Adrenal gland (tissue), 19 donors: ENCODE measurements at places on chromosomes 6 and 20. TPM values are rescaled to one million over a fixed set of nuclear protein-coding genes. Genes with fewer than 3 reads are reported as not detected.

Gene SEMG1
- not detected for total RNA-seq

Gene ZSCAN9
- 1.8 TPM for total RNA-seq

Gene LINC00237
- not detected for total RNA-seq

Gene ZNF165
- 0.83 TPM for total RNA-seq

Gene VNN1
- total RNA-seq: 0.52 TPM

Gene GPR63
- 1.1 TPM for total RNA-seq

Gene SMIM8
- 17.7 TPM for total RNA-seq

Gene EYA4
- total RNA-seq: 1.5 TPM

Gene FNDC1
- total RNA-seq: 0.81 TPM

GRCh38 chr6:131060311-131060710 lies 2.7 kb downstream of the EPB41L2 start:
- H3K4me1 ChIP-seq: peaks cover 4% of the 10 kb centered on the region
- H3K27me3 ChIP-seq: no peaks in the 10 kb centered on the region
- no peaks in the 10 kb centered on the region for H3K36me3 ChIP-seq
- no peak overlapping the region for H3K4me3 ChIP-seq
- DNase-seq: no peak

- no peak overlapping the region for H3K27ac ChIP-seq
- no peaks in the 10 kb centered on the region for H3K27me3 ChIP-seq
- no peaks in the 10 kb centered on the region for H3K36me3 ChIP-seq
Observed at GRCh38 chr6:89098461-89098860, 17.9 kb downstream of the PNRC1 start.

- no peak overlapping the region for H3K27ac ChIP-seq
- no peaks in the 10 kb centered on the region for H3K4me1 ChIP-seq
- H3K27me3 ChIP-seq: no peaks in the 10 kb centered on the region
- H3K36me3 ChIP-seq: no peaks in the 10 kb centered on the region
- no peak overlapping the region for H3K4me3 ChIP-seq
- DNase-seq: no peak
Observed at GRCh38 chr20:19115581-19115980, 96.9 kb upstream of the SLC24A3 start.

- no peak overlapping the region for H3K4me3 ChIP-seq
- no peaks in the 10 kb centered on the region for H3K4me1 ChIP-seq
- H3K27ac ChIP-seq: no peak overlapping the region
- H3K27me3 ChIP-seq: no peaks in the 10 kb centered on the region
Observed at GRCh38 chr20:61662968-61663331, 402.7 kb downstream of the TAF4 start.

- H3K27ac ChIP-seq: no peak overlapping the region
- H3K27me3 ChIP-seq: no peaks in the 10 kb centered on the region
- H3K4me3 ChIP-seq: no peak overlapping the region
- no peak for DNase-seq
Observed at GRCh38 chr6:131024565-131024964, 38.5 kb downstream of the EPB41L2 start.

- no peaks in the 10 kb centered on the region for H3K36me3 ChIP-seq
- no peaks in the 10 kb centered on the region for H3K27me3 ChIP-seq
Observed at GRCh38 chr20:3744806-3745685, 12.6 kb downstream of the HSPA12B start.

GRCh38 chr6:90008908-90009501 lies 114.7 kb downstream of the GJA10 start:
- H3K36me3 ChIP-seq: no peaks in the 10 kb centered on the region
- no peak for DNase-seq
- H3K27ac ChIP-seq: no peak overlapping the region
- H3K27me3 ChIP-seq: no peaks in the 10 kb centered on the region
- H3K4me1 ChIP-seq: no peaks in the 10 kb centered on the region
- no peak overlapping the region for H3K4me3 ChIP-seq

DNA sequence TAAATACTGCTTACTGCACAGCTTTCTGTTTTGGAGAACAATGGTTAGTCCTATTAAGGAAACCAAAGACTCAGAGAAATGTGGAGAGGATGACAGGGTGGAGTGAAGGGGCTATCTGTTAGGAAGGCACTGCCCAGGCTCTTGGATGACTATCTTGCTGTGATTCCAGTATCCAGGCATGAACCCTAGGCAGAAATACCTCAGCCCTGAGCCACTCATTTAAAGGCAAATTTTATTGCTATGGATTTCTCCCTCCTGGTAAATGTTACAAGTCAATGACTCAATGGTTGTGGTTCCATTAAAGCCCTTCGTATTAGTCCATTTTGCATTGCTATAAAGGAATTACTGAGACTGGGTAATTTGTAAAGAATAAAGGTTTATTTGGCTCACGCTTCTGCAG lies 25.9 kb downstream of the ADGRF4 start:
- no peak overlapping the region for H3K27ac ChIP-seq
- H3K4me3 ChIP-seq: no peak overlapping the region
- no peak for DNase-seq

DNA sequence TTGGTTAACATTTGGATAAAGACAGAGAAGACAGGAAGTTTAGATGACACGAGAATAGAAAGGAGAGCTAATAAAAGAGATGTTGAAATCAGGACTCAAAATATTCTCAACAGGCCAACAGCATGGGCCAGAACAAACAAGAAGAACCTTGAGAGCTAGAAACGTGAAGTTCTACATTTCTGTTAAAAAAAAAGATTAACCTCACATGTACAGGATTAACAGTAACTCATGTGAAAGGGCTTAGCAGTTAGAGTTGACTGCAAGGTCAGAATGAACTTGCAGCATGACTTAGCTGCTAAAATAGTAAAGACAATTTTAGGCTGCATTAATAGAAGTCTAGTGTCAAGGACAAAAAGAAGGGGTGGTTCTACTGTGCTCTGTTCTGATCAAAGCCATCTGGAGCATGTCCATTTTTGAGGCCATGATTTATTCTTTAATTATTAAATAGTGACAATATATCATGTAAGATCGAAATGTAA lies 331.1 kb upstream of the HSF2 start:
- DNase-seq: no peak
- no peak overlapping the region for H3K27ac ChIP-seq
- peaks cover 7% of the 10 kb centered on the region for H3K4me1 ChIP-seq

DNA sequence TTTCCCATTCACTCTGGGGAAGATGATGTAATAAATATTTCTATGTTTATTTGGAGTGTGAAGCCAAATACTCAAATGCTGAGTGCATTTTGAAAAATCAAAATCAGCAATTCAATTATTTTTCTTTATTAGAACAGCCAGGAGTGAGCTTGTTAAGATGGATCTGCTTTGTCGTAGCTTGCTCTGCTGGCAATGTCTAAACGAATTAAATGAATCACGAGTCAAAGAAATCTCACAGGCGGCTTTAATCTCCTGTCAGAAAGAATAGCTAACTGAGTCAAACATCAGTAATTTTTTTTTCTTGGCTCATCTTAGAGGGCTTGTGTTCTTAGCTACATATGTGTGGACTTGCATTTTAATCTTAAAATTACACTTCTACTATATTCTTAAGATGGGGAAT lies 100.2 kb upstream of the HMGN3 start:
- no peaks in the 10 kb centered on the region for H3K4me1 ChIP-seq
- no peaks in the 10 kb centered on the region for H3K27me3 ChIP-seq
- H3K27ac ChIP-seq: no peak overlapping the region
- DNase-seq: no peak

- no peaks in the 10 kb centered on the region for H3K36me3 ChIP-seq
- H3K4me1 ChIP-seq: no peaks in the 10 kb centered on the region
- no peak overlapping the region for H3K27ac ChIP-seq
Observed at GRCh38 chr6:64538722-64539121, 903.1 kb downstream of the PHF3 start.

DNA sequence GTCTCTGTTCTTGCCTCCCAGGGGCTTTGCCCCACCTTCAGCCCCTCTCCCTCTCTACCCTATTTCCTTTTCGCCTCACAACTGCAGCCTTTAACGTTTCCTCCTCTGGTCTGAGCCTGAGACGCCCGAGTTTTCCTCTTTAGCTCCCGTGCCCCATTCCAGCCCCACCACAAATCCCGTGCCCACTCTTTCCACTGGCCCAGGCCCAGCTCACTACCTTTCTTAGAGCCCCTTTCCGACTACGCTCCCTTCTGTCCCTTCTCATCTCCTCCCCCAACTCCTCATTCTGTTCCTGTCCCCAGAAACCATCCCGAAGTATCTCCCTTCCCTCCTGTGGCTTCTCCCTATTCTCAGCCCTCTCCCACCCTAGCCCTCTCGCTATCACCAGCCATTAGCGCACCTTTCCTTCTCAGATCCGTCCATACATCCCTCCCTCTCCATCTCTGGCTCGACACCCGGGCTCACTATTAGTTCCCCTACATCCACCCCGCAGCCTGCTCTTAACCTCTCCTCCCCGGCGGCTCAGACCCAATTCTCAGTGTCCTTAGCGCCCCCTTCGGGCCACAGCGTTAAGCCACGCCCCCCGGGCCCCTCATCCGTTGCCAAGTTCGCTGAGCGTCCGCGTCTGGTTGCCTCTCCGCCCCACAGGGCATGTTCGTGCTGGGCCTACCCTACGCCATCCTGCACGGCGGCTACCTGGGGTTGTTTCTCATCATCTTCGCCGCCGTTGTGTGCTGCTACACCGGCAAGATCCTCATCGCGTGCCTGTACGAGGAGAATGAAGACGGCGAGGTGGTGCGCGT lies 2.7 kb downstream of the SLC32A1 start:
- H3K27ac ChIP-seq: no peak overlapping the region
- H3K4me1 ChIP-seq: peaks cover 10% of the 10 kb centered on the region
- DNase-seq: no peak
- peaks cover 97% of the 10 kb centered on the region for H3K27me3 ChIP-seq
- H3K4me3 ChIP-seq: no peak overlapping the region

GRCh38 chr6:170227521-170227983 lies 63.3 kb downstream of the DLL1 start:
- no peak overlapping the region for H3K4me3 ChIP-seq
- no peak for DNase-seq
- H3K36me3 ChIP-seq: no peaks in the 10 kb centered on the region
- no peaks in the 10 kb centered on the region for H3K27me3 ChIP-seq
- no peak overlapping the region for H3K27ac ChIP-seq

DNA sequence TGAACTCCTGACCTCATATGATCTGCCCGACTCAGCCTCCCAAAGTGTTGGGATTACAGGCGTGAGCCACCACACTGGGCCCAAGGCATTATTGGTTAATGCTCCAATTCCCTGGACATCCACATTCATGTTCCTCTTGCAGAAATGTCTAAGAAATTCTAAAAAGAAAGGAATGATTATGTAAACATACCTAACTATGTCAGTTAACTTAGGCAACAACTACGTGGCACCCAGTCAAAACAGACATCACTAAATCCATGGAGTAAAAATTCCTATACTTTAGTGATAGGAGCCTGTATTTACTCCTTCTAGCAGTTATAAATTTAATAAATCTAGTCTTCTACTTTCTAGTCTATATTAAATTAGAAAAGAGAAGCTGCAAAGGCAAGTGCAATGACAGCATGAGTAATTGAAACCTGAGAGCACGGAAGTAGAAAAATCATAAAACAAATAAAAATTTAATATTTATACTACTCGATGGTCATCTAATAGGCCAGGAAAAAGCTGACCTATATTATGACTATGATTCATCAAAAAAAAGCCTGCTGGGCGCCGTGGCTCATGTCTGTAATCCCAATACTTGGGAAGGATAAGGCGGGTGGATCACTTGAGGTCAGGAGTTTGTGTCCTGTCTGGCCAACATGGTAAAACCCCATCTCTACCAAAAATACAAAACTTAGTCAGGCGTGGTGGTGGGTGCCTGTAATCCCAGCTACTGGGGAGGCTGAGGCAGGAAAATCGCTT lies 4.2 kb downstream of the AHI1 start:
- no peak for DNase-seq
- H3K27me3 ChIP-seq: no peaks in the 10 kb centered on the region
- H3K27ac ChIP-seq: no peak overlapping the region
- no peaks in the 10 kb centered on the region for H3K4me1 ChIP-seq

GRCh38 chr6:39714802-39715201 lies 10.4 kb downstream of the KIF6 start:
- no peak overlapping the region for H3K27ac ChIP-seq
- no peaks in the 10 kb centered on the region for H3K36me3 ChIP-seq
- no peaks in the 10 kb centered on the region for H3K27me3 ChIP-seq
- H3K4me3 ChIP-seq: no peak overlapping the region
- DNase-seq: no peak

DNA sequence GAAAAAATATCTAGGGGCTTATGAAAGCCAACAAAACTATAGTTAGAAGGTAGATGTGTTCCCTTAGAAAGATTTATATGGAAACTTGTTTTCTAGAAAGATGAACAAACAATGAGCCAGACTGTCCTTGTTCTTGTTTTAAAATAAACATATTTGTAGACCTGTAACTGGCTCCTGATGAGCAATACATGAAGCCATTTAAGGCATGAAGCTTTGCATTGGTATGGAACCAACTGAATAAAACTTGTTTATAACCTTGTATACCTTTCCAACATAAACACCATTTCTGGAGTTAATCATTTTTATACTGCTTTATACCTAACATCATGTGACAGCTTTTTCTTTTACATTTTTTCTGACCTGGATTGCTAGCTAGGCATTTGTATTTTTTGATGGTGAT lies 247.8 kb downstream of the PRL start:
- H3K4me3 ChIP-seq: no peak overlapping the region
- H3K36me3 ChIP-seq: no peaks in the 10 kb centered on the region

- peaks cover 4% of the 10 kb centered on the region for H3K27me3 ChIP-seq
- no peak overlapping the region for H3K4me3 ChIP-seq
- H3K4me1 ChIP-seq: no peaks in the 10 kb centered on the region
- H3K36me3 ChIP-seq: no peaks in the 10 kb centered on the region
- H3K27ac ChIP-seq: no peak overlapping the region
Observed at GRCh38 chr20:237929-238328, 10.9 kb downstream of the DEFB129 start.

GRCh38 chr6:31734821-31735406 lies 1.4 kb downstream of the CLIC1 start:
- no peaks in the 10 kb centered on the region for H3K36me3 ChIP-seq
- peak overlapping the region; percentile 38 for H3K4me3 ChIP-seq
- no peaks in the 10 kb centered on the region for H3K27me3 ChIP-seq
- peak; percentile 63 for DNase-seq
- peak overlapping the region; percentile 77 for H3K27ac ChIP-seq

GRCh38 chr6:151291722-151292059 lies 51.9 kb downstream of the AKAP12 start:
- no peak overlapping the region for H3K4me3 ChIP-seq
- no peak for DNase-seq
- no peaks in the 10 kb centered on the region for H3K27me3 ChIP-seq

DNA sequence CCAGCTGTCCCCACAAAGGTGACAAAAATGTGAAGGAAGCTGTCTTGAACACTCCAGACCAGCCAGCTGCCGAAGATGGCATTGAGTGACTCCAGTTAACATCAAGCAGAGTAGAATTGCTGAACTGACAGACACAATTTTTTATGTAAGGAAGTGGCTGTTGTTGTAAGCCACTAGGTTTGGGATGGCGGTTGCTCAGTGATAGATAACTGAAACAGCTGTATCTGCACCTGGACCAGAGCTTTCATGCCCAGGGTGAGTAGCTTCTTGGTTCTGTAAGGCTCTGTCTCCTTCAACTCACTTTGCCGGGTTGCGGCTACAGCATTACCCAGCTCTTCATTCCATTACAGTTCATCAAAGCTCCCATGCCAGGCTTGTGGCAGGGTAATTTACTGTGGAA lies 49.7 kb upstream of the DDR1 start:
- no peaks in the 10 kb centered on the region for H3K4me1 ChIP-seq
- no peaks in the 10 kb centered on the region for H3K27me3 ChIP-seq
- no peak for DNase-seq
- no peak overlapping the region for H3K4me3 ChIP-seq
